ENCODE measurements at places on chromosomes 12 and 14.

DNA sequence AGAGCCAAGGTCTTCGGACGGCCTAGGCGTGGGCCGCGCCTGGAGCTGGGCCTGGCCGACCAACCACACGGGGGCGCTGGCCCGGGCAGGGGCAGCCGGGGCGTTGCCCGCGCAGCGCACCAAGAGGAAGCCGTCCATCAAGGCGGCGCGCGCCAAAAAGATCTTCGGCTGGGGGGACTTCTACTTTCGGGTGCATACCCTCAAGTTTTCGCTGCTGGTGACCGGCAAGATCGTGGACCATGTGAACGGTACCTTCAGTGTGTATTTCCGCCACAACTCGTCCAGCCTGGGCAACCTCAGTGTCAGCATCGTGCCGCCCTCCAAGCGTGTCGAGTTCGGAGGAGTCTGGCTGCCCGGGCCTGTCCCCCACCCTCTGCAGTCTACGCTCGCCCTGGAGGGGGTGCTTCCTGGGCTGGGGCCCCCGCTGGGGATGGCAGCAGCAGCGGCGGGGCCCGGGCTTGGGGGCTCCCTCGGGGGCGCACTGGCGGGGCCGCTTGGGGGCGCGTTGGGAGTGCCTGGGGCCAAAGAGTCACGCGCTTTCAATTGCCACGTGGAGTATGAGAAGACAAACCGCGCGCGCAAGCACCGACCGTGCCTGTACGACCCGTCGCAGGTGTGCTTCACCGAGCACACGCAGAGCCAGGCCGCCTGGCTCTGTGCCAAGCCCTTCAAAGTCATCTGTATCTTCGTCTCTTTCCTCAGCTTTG, 4.4 kb upstream of the SHMT2 start:
- no peak for DNase-seq

- no peak for DNase-seq
These were observed 46.0 kb downstream of the MYO1H start for GRCh38 chr12:109393437-109394345.

DNA sequence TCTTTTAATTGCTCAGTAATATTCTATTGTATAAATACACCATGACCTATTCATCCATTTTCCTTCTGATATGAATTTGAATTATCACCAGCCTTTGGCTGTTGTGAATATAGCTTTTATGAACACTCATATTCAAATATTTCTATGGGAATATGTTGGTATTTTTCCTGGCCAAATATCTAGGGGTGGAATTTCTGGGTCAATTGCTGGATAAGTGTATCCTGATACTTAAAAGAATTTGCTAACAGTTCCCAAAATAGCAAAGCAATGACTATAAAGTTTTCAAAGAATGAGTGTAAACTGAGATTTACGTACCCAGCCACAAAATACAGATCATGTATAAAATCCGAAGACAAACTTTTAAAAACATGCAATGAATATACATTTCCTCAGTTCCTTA, 148.7 kb upstream of the CLEC14A start:
- no peak for DNase-seq

DNA sequence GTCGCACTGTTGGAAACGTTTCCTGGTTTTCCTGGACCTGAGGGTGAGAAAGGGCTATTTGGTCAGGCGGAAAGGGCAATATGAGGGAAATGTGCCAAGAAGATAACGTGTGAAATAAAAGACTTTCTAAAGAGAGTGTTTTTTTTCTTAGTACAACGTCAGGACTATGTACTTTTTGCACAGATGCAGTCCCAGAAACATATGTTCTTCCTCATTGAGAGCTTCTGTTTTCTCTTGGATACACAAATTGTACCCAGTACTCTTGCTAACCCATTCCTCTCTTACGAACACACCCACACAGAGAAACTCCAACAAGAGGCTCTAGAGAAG, 669 bp upstream of the PKP2 start:
- DNase-seq, result no peak

GRCh38 chr14:51337520-51337919, 97.5 kb downstream of the TMX1 start:
- DNase-seq, result no peak

- DNase-seq, result no peak
These were observed 16.0 kb upstream of the DIP2B start for GRCh38 chr12:50488801-50489200.
